ENCODE measurements at places on chromosomes 6 and 20.

DNA sequence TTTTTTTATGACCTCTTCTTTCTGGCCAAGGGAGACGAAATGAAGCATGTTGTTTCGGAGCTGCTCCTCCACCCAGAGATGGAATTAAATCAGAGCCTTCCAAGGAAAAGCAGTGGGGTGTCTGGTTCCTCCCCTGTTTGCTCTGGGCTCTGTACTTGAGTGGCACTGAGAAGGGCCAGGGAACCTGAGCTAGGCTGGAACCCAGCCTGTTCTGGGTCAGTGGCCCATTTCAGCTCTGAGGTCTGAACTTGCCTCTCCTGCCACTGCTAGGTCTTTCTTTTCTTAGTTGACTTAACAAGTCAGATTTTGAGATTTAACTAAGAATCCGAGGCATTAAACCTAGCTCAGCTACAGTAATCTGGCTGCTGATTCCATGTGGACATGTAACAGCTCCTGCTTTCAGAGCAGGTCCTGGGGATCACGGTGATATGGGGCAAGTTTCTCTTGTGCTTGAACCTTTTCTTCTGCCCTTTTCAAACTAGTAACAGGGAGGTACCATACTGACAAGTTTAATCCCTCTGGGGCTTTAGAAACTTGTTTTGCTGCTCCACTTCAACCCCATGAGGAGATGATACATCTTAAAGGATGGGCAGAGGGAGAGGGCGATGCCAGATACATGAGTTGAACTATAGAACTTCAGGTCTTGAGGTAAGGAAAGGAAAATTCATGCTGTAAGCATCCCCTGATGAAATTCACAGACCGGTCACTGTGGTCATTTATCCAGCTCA is 101.1 kb downstream of the SLC24A3 start:
- DNase-seq, result no peak

DNA sequence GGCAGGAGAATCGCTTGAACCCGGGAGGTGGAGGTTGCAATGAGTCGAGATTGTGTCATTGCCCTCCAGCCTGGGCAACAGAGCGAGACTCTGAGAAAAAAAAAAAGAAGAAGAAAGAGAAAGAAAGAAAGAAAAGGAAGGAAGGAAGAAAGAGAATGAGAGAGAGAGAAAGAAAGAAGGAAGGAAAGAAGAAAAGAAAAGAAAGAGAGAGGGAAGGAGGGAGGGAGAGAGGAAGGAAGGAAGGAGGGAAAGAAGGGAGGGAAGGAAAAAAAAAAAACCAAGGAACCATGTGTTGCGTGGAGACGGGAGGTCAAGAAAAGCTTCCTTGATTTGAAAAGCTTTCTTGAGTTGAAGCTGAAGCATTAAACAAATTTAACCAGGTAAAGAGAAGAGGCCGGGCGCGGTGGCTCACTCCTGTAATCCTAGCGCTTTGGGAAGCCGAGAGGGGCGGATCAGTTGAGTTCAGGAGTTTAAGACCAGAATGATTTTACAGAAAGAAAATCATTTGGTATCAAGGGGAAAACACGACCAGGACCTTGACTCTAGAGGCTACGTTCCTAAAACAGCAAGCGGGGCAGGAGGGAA is 90.5 kb upstream of the PRSS16 start:
- DNase-seq, result no peak

DNA sequence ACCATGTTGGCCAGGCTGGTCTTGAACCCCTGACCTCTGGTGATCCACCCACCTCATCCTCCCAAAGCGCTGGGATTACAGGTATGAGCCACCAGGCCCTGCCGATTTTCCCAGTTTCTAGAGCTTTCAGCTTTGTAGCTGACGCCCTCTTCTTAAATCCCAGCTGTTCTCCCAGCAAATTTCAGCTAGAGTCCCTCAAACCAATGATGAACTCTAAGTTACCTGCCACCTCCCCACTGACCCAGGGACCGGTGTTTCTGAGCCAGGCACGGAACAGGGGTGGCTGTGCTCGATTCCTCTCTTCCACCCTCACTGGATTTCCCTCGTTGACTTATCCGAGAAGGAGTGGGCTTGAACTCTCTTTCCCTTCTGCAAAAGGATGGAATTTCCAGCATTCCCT is 39.1 kb downstream of the SUN5 start:
- no peak for DNase-seq

GRCh38 chr20:51732096-51732791 is 35.9 kb downstream of the ATP9A start:
- peak; percentile 13 for DNase-seq

Data from LHCN-M2 (cell line).